Activated CD8-positive, alpha-beta T cell treated with anti-CD3 and anti-CD28 coated beads, Interleukin-2, amount 10 ng/mL, durations not matched to agents 7 days and 5 days (primary cell): ENCODE measurements at places on chromosomes 11 and 22.

DNA sequence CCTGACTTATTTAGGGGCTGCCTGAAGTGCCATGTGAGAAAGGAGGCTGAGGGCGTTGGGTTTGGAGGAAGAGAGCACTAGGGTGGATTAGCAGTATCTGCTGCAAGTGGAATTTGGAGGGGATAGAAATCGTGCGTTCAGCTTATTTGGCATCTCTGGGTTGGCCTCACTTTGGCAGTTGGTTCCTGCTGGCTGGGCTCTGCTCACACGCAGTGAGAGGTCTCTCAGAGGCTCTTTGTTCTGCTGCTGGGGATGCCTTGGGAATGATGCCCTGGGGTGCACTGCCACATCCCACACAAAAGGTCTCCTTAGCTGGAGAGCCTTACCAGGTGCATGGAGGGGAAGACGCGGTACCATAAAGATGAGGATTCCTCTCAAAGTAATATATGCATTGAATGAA is 17.7 kb upstream of the MICAL2 start:
- no peak for DNase-seq

DNA sequence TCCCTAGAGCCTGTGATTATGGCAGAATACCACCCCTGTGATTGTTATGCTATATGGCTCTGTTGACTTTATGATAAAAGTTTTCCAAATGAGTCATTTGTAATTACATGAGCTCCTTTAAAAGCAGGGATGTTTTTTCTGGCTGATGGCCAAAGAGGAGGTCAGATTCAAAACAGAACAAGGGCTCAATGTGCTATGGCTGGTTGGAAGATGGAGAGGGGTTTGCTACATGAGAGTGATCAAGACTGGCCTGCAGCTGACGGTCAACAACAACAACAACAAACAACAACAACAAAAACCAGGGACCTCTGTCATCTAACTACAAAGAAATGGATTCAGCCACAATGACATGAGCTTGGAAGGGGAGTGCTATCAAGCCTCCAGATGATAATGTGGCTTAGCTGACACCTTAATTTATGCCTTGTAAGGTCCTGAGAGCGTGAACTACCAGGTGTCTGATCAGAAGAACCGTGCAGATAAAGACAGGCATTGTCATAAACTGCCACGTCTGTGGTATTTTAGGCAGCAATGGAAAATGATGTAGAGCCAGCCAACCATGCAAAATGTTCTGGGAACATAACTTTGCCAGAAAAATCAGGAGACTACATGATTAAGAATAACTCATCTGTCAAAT is 47.2 kb downstream of the PIWIL3 start:
- no peak for DNase-seq

- no peak for DNase-seq
Observed at GRCh38 chr11:71333473-71333872, 81.1 kb upstream of the SHANK2 start.

- no peak for DNase-seq
Observed at GRCh38 chr22:32874385-32874784, 72.9 kb downstream of the TIMP3 start.

- no peak for DNase-seq
Observed at GRCh38 chr11:87545858-87546257, 508.1 kb downstream of the TMEM135 start.

GRCh38 chr11:32940865-32941264 is 48.3 kb downstream of the QSER1 start:
- DNase-seq = no peak

GRCh38 chr11:45432100-45432499 is 146.0 kb upstream of the SYT13 start:
- no peak for DNase-seq

DNA sequence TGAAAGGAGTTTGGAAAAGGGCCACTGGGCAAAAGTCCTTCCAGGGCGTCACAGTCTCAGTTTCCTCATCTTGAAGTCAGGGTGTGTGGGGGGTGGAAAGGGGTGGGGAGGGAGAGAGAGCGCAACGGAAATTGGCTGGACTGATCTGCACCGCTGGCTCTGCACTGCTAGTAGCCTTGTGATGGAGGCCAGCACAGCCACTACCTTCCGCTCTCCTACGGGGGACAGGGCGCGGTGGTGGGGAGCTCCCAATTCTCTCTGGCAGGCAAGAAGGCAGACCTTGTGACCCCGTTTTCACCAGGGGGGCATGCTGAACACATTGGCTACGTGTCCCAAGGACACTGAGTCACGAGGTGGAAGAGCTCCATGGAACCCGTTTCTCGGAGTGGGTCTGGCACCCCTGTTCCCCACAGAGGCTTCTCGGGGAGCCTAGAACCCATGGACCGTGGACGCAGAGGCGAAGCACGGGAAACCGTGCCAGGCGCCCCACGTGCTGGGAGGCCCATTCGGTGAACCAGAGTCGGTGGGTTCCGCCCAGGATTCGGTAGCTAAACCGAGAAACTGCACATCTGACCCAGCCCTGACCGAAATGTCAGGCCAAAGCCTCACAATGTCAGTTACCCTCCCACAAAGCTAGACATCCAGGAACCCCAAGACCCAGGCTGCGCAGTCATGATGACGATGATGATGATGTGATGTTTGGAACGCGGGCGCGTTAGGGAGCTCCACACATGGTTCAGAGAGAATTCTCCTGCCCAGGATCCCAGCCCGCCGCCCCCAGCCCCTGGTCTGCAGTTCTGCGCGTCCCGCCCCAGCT is 28.3 kb upstream of the WNT11 start:
- DNase-seq = peak; percentile 45

DNA sequence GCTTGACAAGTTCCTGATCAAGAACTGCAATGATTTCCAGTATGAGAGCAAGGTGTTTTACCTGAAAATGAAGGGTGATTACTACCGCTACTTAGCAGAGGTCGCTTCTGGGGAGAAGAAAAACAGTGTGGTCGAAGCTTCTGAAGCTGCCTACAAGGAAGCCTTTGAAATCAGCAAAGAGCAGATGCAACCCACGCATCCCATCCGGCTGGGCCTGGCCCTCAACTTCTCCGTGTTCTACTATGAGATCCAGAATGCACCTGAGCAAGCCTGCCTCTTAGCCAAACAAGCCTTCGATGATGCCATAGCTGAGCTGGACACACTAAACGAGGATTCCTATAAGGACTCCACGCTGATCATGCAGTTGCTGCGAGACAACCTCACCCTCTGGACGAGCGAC is 12.0 kb downstream of the YWHAH start:
- no peak for DNase-seq

- no peak for DNase-seq
Observed at GRCh38 chr11:69299023-69299461, 5.1 kb downstream of the MYEOV start.

DNA sequence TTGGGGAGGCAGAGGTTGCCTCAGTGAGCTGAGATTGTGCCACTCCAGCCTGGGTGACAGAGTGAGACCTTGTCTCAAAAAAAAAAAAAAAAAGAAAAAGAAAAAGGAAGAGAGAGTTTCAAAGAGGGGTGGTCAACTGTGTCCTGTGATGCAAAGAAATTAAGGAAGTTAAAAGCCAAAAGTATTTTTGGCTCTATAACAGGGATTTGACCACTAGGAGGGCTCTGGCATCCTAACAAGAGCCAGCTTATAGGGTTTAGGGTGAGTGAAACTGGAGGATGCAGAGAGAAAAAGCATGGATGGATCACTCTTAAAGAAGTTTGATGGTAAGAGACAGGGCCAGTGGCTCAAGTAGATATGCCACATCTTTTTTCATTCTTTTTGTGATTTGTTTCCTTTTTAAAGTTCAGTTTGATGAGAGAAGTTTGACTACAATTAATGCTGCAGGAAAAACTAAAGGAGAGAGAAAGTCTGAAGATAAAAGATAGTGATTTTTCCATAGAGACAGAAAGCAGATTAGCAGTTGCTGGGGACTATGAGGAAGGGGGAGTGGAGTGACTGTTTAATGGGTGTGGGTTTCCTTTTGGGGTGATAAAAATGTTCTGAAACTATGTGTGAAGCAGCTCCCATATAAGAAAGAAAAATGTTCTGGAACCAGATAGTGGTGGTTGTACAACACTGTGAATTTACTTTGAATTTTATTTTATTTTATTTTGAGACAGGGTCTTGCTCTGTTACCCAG is 11.1 kb upstream of the MICAL2 start:
- no peak for DNase-seq

DNA sequence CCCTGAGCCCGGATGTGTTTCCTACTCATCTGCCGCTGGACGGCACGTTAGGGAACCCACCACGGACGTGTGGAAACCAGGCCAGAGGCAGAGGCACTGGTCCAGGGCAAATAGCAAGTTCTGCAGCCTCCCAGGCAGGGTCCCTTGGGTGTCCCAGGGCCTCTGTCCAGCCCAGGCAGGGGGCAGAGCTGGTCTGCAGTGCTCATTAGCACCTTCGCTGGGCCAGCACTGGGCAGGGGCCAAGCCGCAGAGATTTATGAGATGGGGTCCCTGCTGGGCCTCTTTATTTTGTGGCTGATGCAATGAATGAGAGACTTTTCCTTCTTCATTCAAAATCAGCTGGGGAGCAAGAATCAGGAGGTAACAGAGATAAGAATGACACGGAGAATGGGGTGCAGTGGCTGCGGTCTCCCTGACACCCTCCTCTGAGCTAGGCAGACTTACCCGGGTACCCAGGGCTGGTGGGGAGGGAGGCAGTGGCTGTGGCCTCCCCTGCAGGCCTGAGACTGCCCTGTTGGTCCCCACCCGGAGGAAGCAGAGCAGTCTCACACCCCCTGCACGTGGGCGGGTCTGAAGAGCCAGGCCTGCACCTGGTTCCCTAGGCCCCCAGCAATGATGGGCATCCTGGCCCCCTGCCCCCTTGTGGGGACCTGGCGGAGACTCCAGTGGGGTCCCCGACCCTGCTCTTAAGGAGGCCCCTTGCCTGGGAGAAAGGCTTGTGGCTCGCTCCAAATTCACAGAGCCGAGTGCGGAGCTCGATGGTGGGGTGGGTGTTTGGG is 14.0 kb upstream of the PARVG start:
- no peak for DNase-seq

GRCh38 chr11:64501500-64502427 is 89.3 kb upstream of the SLC22A12 start:
- DNase-seq = no peak

DNA sequence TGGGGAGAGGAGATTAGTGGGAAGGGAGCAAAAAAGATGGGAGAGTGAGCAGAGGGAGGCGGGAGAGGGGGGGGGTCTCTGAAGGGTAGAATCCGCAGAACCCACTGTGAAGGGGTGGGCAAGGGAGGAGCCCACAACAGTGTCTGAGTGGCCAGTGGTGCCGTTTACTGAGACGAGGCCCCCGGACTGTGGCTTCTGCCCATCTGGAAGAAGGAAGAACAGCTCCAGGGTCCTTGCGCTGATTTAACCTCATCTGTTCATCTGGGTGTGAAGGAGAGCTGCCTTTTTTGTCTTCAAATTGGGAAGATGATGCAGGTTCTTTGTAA is 45.7 kb upstream of the ANO1 start:
- no peak for DNase-seq

GRCh38 chr11:43556612-43557375 is 123.7 kb upstream of the HSD17B12 start:
- DNase-seq = no peak

DNA sequence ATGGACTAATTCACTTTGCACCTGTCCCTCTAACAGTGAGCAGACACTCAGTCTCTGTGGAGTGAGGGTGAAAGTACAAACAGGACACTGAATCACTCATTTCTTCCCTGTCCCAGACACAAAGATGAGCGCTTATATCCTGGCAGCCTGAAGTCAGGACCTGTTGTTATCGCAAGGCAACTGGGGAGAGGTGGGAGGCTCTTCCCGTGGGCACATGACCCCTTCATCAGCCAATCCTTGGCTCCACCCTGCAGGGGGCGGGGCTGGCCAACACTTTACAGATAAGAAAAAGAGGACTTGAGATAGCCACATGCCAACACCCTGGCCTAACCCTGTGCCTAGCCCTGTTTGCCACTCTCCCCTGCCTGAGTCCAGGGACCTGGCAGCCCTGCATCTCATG is 29.5 kb upstream of the TESMIN start:
- DNase-seq = no peak

DNA sequence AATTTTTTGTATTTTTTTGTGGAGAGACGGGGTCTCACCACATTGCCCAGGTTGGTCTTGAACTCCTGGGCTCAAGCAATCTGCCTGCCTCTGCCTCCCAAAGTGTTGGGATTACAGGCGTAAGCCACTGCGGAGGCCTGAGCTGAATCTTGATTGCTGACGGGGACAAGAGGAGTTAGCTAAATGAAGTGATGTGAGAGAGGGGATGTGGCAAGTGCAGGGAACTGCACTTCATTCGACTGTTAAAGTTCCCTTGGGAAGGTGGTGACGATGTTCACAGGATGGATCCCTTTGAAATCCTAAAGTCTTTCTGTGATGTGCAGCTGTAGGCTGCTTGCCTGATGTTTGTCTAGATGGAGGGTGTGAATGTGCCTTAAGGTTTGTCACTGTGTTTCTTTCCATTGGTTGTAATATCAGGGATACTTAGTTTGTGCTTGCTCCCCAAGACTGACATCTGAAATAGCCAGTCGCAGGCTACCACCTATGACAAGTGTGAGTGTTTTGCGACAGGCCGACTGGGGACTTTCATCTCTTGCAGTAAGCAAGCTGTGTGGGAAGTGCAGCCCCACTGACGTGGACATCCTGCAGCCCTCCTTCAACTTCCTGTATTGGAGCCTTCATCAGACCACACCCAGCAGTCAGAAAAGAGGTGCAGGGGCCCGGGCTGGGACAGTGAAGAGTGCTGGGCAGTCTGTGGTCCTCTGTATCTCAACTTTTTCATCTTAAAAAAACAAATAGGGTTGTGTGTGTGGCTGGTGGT is 19.6 kb upstream of the CCDC134 start:
- peak; percentile 97 for DNase-seq

DNA sequence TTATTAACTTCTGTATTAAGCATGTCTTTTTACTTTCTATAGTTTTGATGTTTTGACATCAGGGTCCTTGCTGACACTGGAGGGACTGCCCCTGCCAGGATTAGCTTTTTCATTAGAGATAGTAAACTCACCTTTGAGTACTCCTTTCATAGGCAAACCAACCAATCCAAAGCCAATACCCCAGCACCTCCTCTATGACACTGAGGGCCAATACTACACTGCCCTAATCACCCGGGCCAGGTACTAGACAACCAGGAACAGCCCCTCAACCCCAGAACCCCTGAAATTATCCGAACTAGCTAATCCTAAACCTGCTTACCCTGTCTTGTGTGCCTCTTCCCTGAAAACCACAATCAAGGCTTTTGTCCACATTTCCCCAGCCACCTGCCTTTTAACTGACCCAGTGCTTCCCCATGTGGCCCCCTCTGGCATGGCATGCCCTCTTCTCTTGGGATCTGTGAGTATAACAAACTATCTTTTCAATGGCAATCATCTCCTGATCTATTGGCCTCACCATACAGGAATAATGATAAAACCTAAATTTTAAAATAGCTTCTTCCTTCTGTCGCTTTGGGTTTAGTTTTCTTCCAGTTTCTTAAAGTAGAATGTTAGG is 31.2 kb downstream of the RAB6A start:
- DNase-seq = no peak

DNA sequence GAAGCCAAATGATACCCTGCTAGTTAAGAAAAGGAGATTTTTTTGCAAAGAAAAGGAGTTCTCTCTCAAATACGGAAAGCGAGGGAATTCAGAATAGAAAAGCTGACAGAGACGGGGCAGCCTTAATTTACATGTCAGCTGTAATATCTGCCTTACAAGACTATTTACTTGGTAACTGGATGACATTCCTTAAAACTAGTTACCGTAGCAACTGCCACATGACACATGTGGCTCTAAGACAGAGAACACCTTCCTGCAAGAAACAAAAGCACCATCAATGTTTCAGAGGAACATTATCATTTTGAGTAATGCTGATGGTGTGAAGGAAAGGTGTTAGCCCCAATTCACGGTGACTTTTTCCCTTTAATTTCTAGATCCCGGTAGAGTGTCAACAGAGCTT is 222.1 kb downstream of the LRRC4C start:
- DNase-seq = no peak
